ENCODE measurements at places on chromosomes 6 and 20.

GRCh38 chr6:111921103-111921502, 47.9 kb upstream of the FYN start:
- DNase-seq: no peak

GRCh38 chr20:8515810-8516435, 383.9 kb downstream of the PLCB1 start:
- no peak for DNase-seq

- no peak for DNase-seq
Measured at GRCh38 chr6:124567401-124567800, 394.8 kb upstream of the RNF217 start.

- no peak for DNase-seq
Measured at GRCh38 chr6:36244641-36245280, 25.1 kb upstream of the PNPLA1 start.

DNA sequence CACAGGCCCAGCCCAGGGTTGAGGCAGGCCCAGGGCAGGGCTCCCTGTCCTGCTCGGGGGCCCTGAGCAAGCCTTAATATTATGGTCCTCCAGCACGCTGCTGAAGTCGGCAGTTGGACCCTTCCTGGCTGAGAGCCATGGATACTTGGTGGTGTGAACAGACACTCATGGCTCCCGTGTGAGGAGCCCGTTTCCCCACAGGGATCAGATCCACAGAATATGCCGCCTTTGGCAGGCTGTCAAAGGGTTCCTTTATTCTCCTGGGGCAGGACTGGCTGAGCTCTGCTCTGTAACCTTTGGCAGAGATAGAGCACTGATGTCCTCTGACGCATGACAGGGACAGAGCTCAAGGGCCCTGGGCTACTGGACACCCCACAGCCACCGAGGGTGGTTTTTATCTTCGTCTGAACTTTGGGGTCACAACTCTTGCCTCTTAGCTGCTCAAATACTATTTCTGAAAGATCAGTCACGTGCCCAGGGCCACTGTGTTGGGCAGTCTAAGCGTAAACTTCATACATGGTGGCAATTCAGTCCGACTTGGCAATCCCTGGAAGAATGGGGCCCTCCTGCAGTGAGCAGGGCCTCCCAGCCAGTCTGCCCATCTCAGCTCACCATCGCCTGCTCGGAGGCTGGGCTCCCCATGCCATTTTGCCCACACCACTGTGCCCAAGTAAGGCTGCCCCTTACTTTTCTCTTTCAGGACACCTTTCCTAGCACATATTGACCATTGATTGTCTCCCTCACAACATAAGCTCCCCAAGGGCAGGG, 49.1 kb downstream of the TTI1 start:
- no peak for DNase-seq

DNA sequence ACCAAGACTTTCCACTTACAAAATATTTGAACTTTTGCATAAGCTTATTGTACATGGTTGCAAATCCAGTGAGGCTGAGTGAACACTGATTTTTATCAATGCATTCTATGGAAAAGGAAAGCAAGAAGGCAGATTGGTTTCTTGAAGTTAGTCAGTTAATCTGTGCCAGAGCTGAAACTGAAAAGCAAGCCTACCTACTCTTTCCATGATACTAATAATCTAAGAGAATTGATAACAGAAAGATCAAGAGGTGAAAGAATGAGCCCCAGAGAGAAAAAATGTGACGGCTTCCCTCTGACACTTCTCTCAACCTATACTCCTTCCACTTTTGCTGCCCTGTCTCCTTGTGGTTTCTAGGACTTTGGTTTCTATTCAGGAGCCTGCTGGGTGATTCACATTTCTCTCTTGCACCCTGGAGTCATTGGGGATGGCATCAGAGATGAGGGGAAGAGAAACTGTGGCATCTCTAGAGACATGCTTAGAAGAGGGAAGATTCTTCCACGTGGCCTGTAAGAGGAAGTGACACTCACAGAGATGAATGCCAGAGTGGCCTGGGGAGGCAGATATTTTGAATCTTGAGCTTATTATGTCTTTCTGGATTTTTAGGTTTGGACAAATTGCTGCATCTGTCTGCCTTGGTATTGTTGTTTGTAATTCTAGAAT, 158.6 kb upstream of the RIMS1 start:
- DNase-seq: no peak
